Activated CD8-positive, alpha-beta memory T cell treated with anti-CD3 and anti-CD28 coated beads, Interleukin-2, amount 50 U/mL, for 4 hours (primary cell): ENCODE measurements at places on chromosomes 12 and 14.

DNA sequence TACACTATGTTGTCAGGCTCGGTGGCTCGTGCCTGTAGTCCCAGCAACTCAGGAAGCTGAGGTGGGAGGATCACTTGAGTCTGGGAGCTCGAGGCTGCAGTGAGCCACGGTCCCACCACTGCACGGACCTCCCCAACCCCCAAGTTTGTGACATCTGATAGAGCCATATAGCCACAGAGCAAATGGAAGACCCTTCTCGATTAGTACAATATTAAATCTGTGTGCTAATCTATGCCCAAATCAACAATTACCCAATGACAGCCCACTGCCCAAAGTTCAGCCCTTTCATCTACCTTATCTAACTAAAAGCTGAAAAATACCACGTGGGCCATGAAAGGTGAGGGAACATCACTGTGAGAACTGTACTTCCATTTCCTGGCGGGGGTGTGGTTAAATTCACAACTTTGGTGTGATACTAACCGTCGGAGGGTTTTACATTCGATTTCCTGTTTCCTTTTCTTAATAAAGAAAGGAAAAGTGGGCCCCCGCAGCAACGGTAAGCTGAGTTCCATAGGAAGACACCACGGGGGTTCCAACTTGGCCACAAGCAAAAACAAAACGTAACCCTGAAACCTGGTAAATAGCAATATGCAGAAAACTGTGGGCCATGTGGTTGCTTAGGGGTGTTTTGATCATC, 31.2 kb upstream of the FOS start:
- DNase-seq, result peak; percentile 48

DNA sequence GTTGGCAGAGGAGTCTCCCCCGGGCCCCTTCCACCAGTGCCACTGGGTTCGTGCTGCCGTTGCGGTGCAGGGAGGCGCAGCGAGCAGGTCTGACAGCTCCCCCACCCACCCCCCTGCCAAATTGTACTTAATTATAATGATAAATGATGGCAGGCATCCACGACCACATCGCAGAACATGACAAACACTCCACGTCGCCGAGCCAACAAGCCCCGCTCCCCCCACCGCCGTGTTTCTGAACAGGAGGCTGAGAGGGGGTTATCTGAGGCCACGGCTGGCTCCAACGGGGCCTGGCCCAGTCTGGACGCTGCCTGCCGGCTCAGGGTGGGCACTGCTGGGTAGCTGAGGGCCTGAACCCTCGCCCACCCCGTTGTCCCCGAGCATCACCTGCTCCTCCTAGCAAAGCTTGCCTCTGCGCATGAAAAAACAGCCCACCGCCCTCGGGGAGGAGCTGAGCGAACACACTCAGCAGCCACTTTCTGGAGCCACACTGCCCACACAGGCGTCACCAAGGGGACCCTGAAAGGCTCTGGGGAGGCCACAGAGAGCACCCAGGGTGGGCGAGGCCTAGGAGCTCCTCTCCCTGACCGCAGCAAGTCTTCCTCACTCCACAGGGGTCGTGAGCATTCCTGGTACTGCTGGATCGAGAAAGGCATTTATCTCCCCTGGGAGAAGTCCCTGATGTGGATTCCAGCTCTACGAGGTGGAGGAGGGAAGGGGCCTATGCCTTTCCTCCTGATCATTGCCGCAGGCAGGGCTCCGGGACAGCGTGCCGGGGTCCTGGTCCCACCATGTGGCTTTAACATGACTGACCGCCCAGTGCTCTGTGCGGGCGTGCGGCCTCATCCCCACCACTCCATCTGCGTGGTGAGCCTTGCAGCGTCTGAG, 35.4 kb upstream of the DIO3 start:
- DNase-seq, result no peak

DNA sequence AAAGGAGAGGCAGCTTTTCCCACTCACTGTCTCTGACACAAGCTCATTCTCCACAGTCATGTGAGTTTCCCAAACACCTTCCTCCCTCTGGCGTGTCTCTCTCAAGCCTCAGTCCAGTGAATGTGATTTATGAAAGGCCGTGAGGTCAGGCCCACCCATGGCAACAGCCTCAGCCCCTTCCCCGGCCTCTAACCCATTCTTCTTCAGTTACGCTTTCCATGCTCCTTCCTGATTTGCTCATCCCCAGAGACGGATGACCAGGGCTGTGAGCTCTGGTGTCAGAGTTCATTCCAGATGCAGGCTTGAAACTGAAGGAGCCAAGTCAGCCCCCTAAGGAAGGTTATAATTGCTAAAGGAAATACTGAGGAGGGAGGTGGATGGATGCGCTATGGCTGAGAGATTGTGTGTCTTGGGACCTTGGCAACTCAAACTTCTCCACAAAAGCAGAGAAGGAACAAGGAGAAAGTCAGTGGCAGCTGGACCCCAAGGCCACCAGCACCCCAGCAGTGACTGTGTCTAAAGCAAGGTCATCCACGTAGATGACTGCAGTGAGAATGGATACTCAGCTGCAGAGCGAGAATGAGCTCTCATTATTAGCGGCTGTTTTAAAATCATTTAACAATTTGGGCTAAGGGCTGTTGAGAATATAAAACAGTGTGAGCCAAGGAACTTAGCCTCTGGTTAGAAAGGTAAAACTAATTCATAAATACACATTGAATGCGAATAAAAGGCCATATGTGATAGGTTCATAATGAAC, 84.1 kb downstream of the FBXL14 start:
- no peak for DNase-seq

DNA sequence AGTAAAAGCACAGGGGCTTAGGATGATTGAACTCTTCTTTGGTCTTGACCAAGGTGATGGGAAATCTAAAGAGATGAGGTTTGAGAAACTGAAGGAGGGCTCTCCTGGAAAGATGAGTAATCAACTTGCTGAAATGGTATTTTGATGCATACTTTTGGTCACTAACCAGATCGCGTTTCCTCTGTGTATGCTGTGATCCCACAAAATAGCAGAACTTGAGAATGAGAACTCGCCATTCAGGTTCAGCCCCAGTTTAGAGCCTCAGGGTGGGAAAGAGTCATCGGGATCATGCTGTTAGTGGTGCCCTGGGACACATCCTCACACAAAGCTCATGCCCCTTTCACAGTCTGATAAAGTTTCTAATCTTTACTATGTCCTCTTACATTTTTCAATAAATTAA, 488.8 kb downstream of the ETNK1 start:
- DNase-seq, result no peak
